ENCODE measurements at places on chromosomes 1 and 21.

- DNase-seq = no peak
These were observed 13.6 kb upstream of the OTUD7B start for GRCh38 chr1:150024156-150024555.

GRCh38 chr1:24119489-24119858 lies 7.5 kb upstream of the MYOM3 start:
- DNase-seq = no peak

DNA sequence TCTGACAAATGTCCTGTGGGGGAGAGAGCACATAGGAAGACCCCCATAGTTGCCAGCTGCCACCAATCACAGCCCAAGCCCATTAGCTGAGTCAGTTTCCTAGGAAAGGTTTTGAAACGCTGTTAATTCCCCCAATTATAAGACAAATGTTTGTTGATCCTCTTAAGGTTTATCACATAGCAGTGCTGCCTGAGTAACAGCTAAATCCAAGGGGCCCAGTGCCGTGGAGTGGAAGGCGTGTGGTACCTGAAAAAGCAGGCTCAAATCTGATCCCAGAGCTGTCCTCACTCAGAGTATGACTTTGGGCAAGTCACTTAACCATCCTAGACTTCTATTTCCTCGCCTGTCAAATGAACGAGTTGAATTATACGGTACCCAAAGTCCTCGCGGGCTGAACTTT lies 69.5 kb downstream of the GRIK3 start:
- DNase-seq = no peak

DNA sequence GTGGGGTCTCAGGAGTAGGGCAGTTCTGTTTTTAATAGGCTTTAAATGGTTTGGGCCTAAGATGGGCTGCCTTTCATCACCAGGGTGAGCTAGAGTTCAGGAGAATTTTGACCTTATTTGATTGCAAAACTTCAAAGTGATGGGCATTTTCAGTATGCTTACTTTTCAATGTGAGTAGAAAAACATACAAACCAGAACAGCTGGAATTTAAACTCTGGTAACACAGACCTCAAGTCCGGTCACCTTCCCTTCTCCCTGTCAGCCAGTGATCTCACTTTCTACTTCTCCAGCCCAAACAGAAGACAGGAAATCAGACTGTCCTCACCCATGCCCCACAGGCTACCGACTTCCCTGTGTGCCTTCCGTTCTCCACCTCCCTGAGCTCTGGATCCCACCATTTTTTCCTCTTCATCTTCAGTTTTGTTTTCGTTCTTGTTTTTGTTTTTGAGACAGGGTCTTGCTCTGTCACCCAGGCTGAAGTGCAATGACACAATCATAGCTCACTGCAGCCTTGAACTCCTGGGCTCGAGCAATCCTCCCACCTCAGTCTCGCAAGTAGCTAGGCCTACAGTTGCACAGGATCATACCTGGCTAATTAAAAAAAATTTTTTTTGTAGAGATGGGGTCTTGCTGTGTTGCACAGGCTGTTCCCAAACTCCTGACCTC lies 374.0 kb downstream of the CAMTA1 start:
- DNase-seq = no peak

DNA sequence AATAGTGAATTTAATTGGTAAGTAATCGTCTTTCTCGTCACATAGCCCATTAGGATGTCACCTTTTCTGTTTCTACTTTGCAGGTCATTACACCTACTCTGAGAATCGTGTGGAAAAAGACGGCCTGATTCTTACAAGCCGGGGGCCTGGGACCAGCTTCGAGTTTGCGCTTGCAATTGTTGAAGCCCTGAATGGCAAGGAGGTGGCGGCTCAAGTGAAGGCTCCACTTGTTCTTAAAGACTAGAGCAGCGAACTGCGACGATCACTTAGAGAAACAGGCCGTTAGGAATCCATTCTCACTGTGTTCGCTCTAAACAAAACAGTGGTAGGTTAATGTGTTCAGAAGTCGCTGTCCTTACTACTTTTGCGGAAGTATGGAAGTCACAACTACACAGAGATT lies 23.3 kb downstream of the PARK7 start:
- no peak for DNase-seq

Measured in T-helper 2 cell treated with Interferon-gamma antibody and Interleukin-4, amounts not matched to agents 5 μg/mL and 100 μg/mL, for 36 hours (primary cell).